ENCODE measurements at places on chromosomes 5 and 9.

- no peak for DNase-seq
Observed at GRCh38 chr5:172402531-172403188, 51.7 kb downstream of the SH3PXD2B start.

- no peak for DNase-seq
Observed at GRCh38 chr5:168390491-168390890, 95.8 kb upstream of the RARS1 start.

- DNase-seq, result no peak
Observed at GRCh38 chr5:141875795-141876627, 2.2 kb downstream of the PCDH1 start.

- no peak for DNase-seq
Observed at GRCh38 chr9:14906000-14906399, 4.2 kb downstream of the FREM1 start.

GRCh38 chr9:4207881-4208615, 91.8 kb downstream of the GLIS3 start:
- no peak for DNase-seq

GRCh38 chr9:137406876-137407589, 15.9 kb downstream of the EXD3 start:
- peak; percentile 59 for DNase-seq

- peak; percentile 76 for DNase-seq
Observed at GRCh38 chr9:131046581-131047202, 37.7 kb downstream of the LAMC3 start.

DNA sequence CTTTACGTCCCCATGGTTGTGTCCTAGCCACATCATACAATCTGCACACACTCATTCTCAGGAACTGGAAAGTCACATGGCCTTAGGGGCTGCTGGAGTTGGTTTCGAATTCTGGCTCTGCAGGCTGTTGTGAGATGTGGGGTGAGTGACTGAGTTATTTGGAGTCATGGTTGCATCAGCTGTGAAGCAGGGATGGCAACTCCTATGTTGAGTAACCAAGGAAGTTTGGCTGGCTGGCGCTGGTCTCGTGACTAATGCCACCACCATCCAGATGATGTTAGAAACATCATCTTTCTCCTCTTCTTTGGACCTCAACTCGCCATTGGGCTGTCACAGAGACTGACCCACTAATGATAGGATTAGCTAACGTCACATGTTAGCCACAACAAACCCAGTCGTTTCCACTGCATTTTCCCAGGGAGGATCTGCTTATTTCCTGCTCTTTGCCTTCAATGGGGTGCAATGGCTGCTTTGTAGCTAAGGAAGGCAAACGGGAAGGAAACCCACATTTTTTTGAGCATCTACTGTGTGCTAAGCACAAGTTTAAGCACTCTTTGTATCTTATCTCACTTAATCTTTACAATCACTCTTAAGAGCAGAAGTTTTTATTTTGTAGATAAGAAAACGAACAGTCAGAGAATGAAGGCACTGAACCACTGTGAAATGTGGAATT, 78.1 kb upstream of the UBTD2 start:
- DNase-seq, result no peak

- no peak for DNase-seq
Observed at GRCh38 chr5:116789522-116789921, 214.9 kb upstream of the SEMA6A start.

GRCh38 chr5:5461012-5461411, 38.5 kb downstream of the ICE1 start:
- DNase-seq, result no peak

- no peak for DNase-seq
Observed at GRCh38 chr5:178423901-178424809, 166.0 kb downstream of the COL23A1 start.

DNA sequence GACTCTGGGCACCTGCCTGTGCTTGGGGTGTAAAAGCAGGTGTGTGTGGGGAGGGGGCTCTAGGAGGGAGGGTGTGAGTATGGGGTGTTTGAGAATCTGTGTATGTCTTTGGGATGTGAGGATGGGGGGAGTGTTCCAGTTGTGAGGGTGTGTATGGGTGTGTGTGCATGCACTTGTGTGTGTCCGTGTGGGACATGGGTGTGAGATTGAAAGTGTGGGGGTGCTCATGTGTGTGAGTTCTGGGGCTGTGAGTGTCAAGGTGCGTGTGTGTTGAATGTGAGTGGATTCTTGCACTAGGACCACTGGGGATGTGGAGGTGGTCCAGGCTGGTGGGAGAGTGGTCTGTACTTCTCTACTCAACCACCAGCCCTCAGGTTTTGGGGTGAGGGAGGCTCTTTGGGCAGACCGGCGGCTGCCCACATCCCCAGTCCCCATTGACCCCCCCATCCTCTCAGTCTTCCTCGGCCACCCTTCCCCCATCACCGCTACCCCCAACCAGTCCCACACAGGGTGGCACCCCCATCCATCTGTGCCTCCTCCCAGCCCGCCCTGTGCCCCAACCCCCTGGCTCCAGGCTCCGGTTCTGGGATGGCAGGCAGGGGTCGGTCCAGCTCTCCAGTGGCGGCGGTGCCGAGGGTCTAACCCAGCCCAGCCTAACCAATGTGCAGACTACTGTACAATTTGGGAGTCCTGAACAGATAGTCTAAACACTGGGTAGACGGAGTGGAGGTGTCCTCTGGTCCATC, 31.5 kb downstream of the GOLGA2 start:
- DNase-seq, result no peak

GRCh38 chr9:16057541-16057940, 504.7 kb downstream of the CCDC171 start:
- no peak for DNase-seq

DNA sequence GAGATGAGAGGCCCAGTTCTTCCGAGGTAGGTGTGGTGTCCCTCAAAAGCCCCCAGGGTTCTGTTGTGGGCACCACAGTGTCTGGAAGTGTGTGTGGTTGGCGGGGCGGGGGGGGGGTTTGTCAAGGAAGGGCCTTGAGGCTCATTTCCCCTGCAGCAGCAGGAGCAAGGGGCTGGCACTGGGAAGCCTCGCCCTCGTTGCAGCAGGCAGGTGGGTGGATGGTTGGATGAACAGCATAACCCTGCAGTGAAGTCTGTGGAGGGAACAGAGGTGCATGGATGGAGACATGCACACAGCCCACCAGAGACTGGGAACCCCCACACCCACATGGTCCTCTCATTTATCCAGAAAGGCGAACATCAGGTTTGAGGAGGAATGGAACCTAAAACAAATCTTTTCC, 2.0 kb upstream of the SPATA31E1 start:
- DNase-seq, result no peak

- no peak for DNase-seq
Observed at GRCh38 chr5:177495243-177496060, 2.0 kb downstream of the PDLIM7 start.

DNA sequence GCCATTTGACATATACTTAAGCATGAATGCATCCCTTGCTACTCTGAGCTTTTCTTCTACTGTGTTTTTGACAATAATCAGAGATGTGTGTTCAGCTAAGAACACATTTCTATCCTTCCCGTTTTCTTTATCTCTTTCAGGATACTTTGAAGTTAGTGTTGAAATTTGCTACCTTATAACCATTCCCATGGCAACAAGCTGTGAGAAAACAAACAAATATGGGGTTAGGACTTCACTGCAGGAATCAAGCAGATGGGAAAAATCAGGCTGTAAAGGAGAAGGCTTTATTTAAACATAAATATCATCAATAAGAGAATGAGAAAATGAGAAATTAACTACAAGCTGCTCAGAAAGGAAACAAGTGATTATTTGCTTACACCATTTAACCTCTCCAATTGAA, 35.2 kb downstream of the ZCCHC9 start:
- no peak for DNase-seq

- DNase-seq, result no peak
Observed at GRCh38 chr5:178426326-178427130, 163.7 kb downstream of the COL23A1 start.

GRCh38 chr5:150358261-150359095, 981 bp downstream of the TCOF1 start:
- DNase-seq, result no peak

GRCh38 chr9:31808766-31809165, 575.7 kb upstream of the ACO1 start:
- no peak for DNase-seq

DNA sequence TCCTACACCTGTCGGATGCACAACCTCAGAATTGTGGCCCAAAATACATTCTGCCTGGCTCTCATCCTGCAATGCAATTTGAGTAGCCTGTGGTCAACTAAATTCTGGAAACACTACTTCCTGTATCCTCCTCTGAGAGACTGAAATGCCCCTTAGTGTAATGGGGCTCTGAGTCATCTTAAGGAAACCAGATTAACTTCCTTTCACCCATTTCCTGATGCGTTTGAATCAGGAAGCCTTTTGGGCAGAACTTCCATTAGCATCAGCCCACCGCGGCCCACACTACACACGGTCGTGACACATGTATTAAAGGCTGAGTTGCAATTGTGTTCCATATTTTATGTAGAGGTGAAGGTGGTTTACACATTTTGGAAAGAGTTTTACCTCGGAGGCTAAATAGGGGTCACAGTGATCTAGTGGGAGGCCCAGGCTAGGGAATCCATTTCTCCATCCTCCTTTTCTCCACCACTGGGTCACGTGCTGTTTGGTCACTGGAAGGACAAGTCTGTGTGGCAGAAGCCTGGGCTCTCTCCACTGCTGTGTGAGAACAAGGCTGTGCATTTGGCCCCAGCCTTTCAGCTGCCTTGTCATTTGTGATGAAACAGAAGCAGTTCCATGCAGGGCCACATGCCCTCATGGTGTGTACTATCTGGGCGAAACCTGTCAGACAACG, 55.9 kb downstream of the DAP start:
- DNase-seq, result no peak

- DNase-seq, result no peak
Observed at GRCh38 chr5:130720355-130720754, 444.7 kb downstream of the HINT1 start.

GRCh38 chr5:89823046-89823445, 586.5 kb downstream of the CETN3 start:
- DNase-seq, result no peak

GRCh38 chr5:151480384-151481293, 33.2 kb downstream of the SLC36A1 start:
- DNase-seq, result no peak

GRCh38 chr9:90988318-90988717, 186.7 kb downstream of the SYK start:
- no peak for DNase-seq

- no peak for DNase-seq
Observed at GRCh38 chr9:655875-656274, 185.6 kb upstream of the DMRT1 start.

DNA sequence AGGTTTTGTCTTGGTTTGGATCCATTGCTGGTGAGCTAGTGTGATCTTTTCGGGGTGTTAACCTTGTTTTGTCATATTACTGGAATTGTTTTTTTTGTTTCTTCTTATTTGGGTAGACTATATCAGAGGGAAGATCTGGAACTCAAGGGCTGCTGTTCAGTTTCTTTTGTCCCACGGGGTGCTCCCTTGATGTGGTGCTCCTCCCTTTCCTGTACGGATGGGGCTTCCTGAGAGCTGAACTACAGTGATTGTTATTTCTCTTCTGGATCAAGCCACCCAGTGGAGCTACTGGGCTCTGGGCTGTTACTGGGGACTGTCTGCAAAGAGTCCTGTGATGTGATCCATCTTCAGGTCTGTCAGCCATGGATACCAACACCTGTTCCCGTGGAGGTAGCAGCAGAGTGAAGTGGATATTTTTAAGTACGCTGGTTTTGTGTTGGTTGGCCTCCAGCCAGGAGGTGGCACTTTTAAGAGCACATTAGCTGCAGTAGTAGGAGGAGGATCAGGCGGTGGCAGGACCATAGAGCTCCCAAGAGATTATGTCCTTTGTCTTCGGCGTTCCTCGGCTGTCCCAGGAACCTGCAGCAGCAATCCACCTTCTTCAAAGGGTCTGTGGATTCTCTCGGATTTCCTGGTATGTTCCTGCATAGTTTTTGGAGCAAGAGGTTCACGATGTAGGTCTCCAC, 27.2 kb downstream of the SCAMP1 start:
- DNase-seq, result no peak

- DNase-seq, result no peak
Observed at GRCh38 chr5:43161244-43161643, 30.8 kb upstream of the NIM1K start.

DNA sequence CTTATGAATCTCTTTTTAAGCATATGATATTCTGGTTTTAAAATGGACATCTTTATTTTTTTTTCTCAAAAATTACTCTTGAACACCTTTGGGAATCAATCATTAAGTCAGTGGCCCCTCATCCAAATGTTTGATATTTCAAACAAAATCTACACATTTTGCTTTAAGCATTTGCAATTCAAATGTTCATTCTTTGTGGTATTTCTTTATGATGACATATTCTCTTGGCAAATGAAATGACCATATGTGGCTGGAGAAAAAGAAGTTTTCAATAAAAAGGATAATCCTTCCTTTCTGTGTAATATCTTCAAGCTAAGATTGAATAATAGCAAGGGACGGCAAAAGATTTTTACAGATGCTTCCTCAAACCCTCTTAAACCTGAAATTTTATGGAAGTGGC, 420.8 kb downstream of the MTRR start:
- no peak for DNase-seq

- no peak for DNase-seq
Observed at GRCh38 chr5:181198905-181199519, 6.0 kb downstream of the TRIM7 start.

- DNase-seq, result no peak
Observed at GRCh38 chr9:129471201-129472019, 149.5 kb downstream of the C9orf50 start.

GRCh38 chr5:102483736-102484135, 15.1 kb downstream of the SLCO6A1 start:
- no peak for DNase-seq

DNA sequence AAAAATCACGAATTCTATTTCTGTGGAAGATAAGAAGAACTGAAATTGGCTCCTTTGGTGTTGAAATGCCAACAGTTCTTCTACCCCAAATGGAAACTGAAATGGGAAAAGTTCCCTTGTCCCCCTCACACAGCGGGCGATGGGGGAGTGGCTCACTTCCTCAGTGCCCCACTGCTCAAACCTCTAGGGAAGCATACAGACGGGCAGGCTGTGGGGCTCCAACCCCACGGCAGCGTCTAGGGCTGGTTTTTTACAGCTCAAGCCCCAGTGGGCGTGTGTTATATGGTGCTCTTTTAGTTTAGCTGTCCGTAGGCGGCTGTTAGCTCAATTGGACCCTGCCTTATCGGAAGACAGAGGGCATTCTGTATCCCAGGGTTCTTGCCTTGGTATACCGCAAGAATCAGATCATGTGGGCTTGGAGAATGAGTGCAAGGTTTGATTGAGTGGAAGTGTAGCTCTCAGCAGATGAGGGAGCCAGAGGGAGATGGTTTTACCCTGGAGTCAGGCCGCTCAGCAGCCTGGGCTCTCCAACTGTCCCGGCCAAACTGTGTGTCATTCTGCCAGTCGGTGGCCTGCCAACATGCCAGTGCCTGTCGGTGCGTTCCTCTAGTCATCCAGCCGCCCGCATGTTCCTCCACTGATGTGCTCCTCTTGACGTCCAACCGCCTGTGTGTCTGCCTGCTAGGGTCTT, 166.3 kb upstream of the ZNF608 start:
- DNase-seq, result no peak

GRCh38 chr9:15158064-15158463, 149.0 kb downstream of the TTC39B start:
- no peak for DNase-seq
